ENCODE measurements at places on chromosomes 3 and 15.

- no peak for DNase-seq
These were observed 23.5 kb upstream of the NIT2 start for GRCh38 chr3:100311011-100311410.

GRCh38 chr3:132595014-132595413 is 2.1 kb upstream of the ACKR4 start:
- DNase-seq, result no peak

DNA sequence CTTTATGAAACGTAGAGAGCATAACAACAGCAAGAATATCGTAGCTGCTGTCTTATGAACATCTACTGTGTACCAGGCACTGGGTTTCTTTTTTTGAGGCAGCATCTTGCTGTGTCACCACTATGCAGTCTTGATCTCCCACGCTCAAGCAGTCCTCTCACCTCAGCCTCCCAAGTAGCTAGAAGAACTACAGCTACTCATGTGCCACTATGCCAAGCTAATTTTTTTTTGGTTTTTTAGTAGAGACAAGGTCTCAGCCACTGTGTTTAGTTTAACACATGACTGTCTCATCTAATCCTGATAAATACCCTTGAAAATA is 129.9 kb downstream of the VGLL4 start:
- DNase-seq, result no peak

- DNase-seq, result no peak
These were observed 74.4 kb upstream of the PPP2R3A start for GRCh38 chr3:135891121-135891520.

GRCh38 chr15:98651036-98651481 is 2.7 kb downstream of the IGF1R start:
- DNase-seq, result no peak

DNA sequence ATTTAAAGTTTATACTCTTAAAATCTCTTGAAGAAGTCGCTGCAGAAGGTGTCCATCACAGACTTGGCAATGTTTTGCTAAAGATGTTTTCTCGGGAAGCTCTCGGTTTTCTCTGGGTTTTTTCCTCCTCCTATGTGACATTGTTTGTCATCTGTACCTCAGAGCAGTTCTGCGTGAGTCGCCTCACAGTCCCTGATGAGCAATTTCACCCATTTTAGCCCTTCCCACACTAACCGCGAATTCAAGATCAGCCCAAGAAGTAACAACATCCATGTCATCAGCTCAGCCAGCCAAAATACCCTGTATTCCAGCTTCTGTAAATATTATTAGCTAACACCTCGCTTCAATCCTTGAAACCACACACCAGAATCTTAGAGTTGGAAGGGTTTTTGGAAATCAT is 224.3 kb upstream of the SETMAR start:
- DNase-seq, result no peak

- no peak for DNase-seq
These were observed 66.6 kb upstream of the TGFBR2 start for GRCh38 chr3:30539772-30540171.

GRCh38 chr15:87312221-87312620 is 944.3 kb downstream of the NTRK3 start:
- DNase-seq, result no peak

- no peak for DNase-seq
These were observed 149.3 kb upstream of the CTDSPL start for GRCh38 chr3:37712421-37712820.

DNA sequence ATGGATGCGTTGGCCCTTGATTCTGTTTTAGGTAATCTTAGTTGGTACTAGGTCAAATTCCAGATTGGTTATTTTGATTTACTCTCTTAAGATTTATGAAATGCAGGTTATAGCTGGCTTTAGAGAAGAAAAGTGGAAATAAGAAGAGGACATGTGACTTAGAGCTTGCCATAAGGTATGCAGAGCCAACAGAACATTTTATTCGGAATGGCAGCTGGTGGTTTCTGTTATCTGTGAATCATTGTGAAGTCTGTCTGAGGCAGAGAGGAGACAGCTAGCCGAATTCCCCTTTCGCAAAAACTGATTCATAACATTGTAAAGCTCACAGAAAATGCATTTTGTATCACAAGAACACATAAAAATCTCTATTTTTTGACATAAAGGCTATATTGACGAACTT is 82.1 kb downstream of the FILIP1L start:
- DNase-seq, result no peak

GRCh38 chr3:131261104-131261503 is 120.5 kb upstream of the NUDT16 start:
- no peak for DNase-seq

DNA sequence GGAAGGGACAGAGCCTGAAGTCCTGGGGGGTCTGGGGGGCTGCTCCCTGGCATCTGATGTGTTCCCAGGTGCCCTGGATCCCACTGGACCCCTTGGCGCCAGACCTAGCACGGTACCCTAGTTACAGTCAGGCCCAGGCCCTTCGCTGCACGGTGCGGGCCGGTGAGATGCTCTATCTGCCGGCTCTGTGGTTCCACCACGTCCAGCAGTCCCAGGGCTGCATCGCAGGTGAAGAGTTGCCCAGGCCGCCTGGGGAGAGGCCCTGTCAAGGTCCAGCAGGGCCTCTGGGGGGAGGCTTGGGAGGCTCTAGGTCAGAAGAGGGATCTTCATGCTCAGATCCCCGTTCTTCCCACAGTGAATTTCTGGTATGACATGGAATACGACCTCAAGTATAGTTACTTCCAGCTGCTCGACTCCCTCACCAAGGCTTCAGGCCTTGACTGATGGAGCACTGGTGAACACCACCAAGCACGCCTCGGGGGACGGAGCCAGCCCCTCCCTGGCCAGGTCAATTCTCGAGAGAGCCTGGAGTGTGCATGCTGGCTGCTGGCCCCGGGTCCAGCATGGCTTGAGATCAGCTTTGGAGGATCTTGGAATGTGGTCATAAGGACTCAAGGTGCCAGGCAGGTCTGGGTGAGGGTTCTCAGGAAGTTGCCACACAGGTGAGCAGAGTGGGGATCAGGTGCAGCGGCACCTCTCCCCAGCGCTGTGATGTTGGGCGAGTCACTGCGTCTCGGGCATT is 1.8 kb upstream of the PLA2G4B start:
- DNase-seq, result no peak

DNA sequence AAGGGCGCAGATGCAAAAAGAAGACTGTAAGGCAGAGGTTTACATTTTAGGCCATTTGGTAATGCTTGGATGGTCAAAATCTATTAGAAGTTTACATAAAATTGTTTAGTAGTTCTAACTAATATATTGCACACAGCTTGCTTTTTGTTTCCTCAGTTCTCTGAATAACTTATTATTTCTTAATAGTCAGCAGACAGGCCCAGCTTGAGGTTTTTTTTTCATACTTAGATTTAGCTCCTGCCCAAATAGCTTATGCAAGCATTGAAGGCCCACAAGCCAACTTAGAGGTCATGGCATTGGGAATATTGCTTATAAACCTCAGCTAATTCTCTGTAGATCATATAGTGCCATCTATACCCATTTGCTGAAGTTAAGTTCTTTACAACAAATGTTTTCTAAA is 172.5 kb downstream of the RAP2B start:
- no peak for DNase-seq

DNA sequence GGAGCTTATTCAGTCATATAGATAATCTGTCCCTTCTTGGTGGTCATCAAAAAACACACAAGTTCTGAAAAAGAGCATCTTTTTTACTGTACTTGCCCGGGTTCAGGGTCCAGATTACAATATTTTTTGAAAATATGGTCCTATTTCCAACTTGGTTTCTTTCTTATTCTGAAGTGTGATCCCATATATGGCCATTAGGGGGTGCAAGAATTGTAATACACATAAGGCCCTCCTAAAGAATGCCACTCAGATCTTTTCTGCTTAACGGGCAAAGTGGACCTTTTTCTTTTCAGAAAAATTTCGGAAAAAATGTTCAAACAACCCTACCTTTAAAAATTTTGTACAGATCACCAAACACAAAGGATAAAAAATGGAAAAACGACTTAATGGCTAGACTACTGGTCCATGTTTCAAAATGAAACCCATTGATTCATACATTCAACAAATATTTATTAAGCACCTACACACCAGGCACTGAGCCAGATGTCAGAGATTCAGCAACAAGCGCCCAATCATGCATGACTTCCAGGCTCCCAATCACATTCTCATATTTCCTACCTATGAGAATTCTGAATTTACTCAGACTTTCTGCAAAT is 102.0 kb upstream of the MYRIP start:
- no peak for DNase-seq

DNA sequence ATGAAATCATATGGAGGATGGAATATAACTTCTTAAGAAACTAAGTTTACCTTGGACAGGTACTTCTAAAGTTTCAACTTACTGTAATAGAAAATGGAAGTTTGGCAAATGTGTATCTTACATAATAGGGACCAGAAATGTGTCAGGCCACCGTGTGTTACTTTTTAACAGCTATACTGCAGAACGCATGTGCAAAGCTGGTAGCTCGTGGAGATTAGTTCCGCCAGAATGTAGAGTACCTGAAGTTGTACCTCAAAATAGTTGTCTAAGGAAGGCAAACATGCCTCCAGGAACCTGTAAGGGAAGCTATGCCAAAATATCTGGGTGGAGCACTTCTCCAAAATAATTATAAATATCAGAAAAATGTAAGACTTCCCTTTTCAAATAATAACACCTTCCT is 920.6 kb downstream of the ROBO1 start:
- DNase-seq, result no peak

DNA sequence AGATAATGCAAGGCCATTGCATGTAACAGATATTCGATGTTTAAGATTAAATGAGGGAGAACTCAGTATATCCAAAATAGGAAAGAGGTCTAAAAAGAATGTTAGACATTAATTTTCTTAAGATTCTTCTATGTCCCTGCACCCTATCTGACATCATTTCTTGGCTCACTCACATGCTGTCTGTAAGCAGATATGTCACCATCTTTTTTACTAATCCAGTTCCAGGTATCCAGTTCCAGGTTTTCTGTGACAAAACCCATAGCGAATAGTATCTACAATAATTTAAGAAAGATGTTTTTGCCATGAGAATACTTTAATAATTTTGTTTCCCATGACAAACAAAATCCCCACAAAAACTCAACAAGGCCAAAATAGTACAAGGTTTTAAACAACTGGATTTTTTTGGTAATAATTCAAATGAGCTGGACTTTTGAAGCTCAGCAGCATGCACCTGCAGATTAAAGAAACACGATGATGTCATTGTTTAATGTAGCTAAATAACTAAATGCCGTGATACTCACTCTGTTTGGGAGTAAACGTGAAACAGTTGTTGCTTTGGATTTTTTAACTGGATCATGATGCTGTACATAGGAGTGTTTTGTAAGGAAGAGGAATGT is 867.6 kb downstream of the EPHA3 start:
- DNase-seq, result no peak

DNA sequence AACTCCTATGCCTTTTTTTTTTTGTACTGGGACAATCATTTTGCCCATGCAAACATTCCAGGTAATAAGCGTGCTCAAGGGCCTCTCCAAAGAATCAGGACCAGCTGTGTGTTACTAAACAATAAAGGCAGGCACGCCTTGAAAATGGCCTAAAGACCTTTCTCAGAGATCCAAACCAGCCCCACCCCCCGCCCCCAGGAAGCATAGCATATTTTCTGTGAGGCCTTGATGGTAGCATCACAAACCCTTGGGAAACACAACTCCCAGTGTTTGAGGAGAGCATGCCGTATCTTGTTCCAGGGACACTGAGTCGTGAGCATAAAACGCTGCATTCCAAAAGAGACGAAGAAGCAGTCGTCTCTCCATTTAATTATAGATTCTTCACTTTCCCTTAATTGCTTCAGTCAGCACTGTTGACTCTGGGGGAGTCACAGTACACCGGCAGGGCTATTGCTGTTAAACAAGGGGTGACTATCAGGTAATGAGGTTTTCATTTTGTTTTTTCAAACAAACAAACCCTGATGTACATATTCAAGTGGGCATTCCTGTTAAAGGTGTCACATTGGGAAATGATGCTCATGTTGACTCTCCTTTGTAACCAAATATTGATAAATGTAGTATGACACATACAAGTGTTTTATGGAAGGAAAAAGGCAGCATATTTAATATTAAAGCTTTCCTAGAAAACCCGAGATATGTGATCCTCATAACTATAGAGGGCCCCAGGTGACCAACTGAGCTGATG is 4.4 kb upstream of the TPM1 start:
- no peak for DNase-seq

DNA sequence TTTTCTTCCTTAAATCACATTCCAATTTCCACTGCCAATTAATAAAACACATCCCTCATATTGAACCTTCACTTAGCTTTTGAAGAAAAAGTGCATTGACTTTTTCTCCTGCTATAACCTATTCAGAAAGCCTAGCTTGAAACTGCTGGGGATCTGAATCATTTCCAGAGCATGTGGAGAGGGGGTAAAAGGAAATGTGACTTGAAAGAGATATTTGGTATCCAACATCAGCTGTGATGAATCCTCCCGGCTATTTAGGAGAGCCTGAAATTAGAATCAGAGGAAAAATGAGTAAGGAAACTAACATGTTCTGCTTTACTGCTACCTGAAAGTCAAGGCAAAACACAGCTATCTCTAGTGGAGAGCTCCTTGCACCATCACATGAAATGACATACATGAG is 2.6 kb upstream of the GNB5 start:
- no peak for DNase-seq

DNA sequence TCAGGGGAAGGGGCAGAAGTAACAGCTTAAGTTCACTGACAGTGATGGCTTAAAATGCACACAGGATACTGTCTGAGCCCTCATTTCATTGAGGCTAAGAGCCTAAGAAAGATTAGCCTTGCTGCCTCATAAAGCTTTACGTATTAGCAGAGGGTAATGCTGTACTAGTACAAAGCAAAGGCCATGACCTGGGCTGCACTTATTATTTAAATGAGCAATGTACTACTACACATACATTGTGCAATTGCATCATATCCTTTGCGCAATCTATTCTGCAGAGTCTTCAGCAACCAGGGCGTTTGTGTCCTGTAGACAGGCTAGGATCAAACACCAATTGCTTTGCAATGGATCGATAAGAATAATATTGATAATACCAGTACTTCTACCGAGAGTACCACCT is 221.8 kb downstream of the TPRG1 start:
- DNase-seq, result no peak

- no peak for DNase-seq
These were observed 87.5 kb upstream of the CBLB start for GRCh38 chr3:105956306-105956705.

DNA sequence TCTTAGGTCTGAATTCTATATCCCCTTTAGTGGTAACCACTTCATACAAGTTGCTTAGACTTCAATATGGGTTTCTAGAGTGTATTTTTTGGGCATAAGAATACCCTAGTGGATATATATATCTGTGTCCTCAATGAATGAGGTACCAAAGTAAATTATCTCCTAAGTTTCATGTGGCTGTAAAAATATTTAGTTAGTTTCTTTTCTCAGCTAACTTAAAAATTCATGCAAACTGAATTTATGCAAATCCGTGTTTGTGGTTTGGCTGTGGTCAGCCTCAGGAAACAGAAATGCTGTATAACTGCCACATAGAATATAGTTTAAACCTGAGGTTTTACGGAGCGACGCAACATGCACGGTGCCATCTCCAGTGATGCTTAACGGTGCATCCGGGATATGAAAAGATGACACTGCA is 80.3 kb downstream of the PEX5L start:
- DNase-seq, result no peak

Data from tibial artery (tissue), 4 donors.